ENCODE measurements at places on chromosomes 16 and 17.
A peak's percentile ranks its signal among the peaks of the same experiment; 100 is the strongest.

- DNase-seq, result no peak
These were observed 5.2 kb downstream of the RPH3AL start for GRCh38 chr17:347309-347899.

DNA sequence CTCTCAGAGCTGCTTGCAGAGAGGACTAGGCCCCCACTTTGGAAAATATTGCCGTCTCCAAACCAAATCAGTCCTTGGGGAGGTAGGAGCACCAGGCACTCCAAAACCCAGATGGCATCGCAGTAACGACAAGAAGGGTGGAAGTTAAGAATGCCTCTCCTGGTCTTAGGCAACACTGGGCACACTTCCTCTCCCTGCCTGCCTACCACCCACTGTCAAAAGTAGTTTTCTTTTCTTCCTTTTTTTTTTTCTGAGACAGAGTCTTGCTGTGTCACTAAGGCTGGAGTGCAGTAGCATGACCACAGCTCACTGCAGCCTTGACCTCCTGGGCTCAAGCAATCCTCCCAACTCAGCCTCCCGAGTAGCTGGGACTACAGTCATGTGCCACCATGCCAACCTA, 47.2 kb downstream of the SRL start:
- no peak for DNase-seq

DNA sequence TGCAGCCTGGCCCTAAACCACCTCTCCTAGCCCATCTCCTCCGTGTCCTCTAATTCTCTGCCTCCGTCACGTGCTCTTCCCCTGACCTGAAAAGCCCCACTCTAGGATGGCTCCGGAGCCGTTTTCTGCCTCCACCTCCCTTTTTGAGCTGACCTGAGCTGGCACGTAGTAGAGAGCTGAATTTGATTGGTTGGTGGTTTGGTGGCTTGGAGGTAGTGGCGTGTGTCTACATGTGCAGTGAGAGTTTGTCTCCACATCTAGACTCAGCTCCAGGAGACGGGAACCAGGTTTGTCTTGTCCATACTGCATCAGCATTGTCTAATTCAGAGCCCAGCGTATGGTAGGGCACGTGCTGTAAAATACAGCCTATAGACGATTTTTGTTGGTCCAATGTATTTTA, 3.0 kb downstream of the SBK1 start:
- no peak for DNase-seq

DNA sequence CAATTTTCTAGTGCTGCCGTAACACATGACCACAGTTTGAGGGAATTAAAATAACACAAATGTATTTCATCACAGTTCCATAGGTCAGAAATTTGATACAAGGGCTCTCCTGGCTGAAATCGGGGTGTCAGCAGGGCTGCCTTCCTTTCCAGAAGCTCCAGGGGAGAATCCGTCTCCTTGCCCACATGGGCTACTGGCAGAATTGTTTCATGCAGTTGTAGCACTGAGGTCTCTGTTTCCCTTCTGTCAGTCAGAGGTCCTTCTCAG, 20.5 kb downstream of the EIF4A3 start:
- no peak for DNase-seq

DNA sequence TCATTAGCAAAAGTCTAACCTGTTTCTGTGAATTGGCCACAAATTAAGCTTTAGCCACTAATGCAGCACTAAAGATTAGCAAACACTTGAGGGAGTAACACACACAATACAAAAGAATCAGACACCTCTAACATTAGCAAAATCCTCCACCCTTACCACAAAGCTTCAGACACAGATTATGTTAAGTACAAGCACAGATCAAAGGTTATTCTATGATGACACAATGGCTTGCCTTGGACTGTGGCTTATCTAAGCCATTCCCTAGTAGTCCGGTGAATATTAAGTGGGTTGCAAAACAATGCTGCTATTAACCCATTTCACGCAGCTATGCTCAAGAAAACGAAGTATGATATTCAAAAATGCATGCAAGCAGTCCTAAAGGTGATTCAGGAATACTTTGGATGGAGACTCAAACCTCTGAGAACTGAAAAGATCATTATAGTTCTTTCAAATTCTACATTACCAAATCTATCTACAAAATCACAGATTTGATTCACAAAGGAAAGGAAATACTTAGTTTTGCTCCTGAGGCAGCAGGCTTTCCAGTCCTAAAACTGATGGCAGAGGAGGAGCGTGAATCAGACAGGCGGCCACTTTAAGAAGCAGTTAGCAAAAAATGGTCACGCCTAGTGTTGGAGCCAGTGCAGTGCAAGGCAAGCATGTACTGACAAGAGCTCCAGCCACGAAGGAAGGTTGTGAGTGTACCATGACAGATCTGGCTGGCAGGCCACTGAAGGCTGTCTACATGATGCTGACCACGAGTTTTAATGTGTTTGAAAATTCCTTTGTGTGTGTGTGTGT, 67.2 kb downstream of the PARN start:
- DNase-seq, result no peak

GRCh38 chr17:39611401-39612112, 3.8 kb upstream of the NEUROD2 start:
- no peak for DNase-seq

GRCh38 chr16:9151074-9151473, 59.6 kb downstream of the HAPSTR1 start:
- no peak for DNase-seq

- DNase-seq, result no peak
These were observed 11.3 kb upstream of the RASD1 start for GRCh38 chr17:17507465-17508011.

GRCh38 chr17:4186357-4186881, 43.4 kb downstream of the CYB5D2 start:
- no peak for DNase-seq

GRCh38 chr17:7841915-7842379, 7.9 kb downstream of the KDM6B start:
- peak; percentile 87 for DNase-seq

DNA sequence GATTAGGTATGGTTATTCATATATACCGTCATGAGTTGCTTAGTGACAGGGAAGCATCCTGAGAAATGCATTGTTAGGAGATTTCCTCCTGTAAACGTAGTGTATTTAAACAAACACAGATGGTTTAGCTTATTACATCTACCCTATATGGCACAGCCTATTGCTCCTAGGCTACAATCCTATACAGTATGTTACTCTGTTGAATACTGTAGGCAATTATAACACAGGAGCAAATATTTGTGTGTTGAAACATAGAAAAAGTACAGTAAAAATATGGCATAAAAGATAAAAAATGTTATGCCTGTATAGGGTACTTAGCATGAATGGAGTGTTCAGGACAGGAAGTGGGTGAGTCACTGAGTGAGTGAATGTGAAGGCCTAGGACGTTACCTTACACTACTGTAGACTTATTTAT, 157.7 kb downstream of the CDH11 start:
- no peak for DNase-seq

DNA sequence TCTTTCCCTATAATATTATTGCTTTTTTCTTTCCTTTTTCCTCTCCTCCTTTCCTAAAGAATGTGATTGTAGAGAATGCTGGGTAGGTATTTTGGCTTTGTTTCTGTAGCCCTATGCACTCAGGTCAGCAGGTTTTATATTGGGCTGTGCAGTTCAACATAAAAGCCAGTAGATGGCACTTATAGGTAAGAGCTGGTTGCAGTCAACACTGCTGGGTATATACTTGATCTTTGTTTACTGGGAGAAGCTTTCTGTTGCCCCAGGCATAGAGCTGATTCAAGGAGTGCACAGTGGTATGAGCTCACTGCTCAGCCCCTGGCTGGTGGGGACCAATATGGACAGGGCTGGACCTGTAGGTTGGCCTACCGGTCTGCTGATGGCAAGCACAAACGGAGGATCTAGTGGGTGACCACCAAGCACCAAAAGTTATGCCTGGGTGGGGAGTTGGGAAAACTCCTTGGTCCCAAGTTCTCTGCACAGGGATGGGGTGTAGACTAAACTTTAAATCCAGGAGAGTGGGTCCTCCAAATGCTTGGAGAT, 378.9 kb downstream of the PMP22 start:
- no peak for DNase-seq

GRCh38 chr16:79347277-79347676, 253.3 kb downstream of the MAF start:
- DNase-seq, result no peak

- peak; percentile 73 for DNase-seq
These were observed 22.4 kb upstream of the EIF1 start for GRCh38 chr17:41666237-41666641.

GRCh38 chr17:45149037-45149668, 878 bp downstream of the HEXIM1 start:
- DNase-seq, result peak; percentile 75

GRCh38 chr16:77353587-77354263, 81.1 kb downstream of the ADAMTS18 start:
- DNase-seq, result no peak

GRCh38 chr17:81866440-81867169, 4.5 kb downstream of the ARHGDIA start:
- DNase-seq, result no peak

DNA sequence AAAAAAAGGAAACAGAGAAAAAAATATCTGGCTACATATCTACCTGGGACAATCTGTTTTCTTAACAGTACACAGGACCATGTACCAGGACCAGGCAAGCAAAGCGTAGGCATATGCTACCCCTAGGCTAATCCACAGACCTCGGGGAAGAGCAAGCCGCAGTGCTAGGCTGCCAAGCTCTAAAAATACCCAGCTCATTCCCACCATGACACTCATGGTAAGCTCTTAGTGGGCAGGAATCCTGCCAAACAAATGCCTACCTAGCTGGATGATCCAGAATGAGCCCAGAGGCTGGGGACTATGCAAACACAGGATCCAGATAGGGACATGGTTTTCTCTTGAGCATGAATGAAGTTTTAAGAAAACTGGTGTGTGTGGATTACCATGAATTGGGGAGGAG, 95.6 kb downstream of the GRIN2A start:
- no peak for DNase-seq

DNA sequence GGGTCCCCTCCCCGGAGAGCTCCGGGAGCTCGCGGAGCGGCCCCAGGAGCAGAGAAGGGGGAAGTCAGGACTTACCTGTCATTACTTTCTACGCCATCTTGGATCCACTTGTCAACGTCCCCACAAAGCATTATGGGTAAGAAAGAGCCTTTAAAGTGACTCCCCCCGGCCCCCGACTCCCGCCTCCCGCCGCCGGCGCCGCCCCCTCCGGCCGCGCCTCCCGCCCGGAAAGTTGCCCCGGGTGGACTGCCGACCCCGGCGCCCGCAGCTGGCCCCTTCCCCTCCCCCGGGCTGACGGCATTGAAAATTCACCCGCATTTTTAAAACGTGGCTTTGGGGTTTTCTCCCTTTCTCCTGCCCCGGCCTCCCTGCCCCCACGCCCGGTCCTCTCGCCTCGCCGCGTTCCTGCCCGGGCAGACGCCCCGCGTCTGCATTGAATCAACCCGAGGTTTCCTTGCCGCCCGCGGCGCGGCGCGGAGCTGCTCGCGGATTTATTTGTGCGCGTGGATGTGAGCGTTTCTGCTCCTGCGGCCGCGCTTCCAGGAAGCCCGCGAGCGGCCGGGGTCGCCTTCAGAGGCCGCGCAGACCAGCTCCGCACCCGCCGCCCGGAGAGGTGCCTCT, at the start of gene HELZ:
TSS of gene HELZ (minus strand) at position 124 of the 621 bp plus-strand sequence. CDS start 26,392 bp downstream, outside the sequence.
- peak; percentile 72 for DNase-seq

DNA sequence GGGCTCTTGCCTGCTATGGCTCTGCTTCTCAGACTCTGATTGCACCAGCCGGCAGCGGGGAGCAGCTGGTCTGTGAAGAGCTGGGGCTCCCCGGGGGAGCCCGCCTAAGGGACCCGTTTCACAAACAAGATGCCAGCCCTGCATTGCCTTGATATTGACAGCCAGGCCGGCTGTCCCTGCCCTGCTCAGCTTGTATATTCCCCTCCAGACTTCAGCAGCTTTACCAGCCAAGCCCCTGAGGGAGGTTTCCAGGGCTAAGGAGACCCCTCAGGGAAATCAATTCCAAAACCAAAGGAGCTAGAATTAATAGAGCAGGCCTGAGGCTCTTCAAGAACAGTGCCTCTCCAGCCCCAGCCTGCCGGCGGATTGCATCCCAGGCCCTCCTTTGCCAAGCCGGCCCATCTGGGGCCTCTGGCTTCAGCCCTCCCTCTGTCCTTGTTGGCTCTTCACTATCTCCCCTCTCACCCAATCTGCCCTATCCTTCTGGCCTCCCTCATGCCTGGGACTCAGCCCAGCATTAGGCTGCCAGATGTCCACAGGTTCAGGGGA, 5.7 kb downstream of the CALB2 start:
- no peak for DNase-seq

DNA sequence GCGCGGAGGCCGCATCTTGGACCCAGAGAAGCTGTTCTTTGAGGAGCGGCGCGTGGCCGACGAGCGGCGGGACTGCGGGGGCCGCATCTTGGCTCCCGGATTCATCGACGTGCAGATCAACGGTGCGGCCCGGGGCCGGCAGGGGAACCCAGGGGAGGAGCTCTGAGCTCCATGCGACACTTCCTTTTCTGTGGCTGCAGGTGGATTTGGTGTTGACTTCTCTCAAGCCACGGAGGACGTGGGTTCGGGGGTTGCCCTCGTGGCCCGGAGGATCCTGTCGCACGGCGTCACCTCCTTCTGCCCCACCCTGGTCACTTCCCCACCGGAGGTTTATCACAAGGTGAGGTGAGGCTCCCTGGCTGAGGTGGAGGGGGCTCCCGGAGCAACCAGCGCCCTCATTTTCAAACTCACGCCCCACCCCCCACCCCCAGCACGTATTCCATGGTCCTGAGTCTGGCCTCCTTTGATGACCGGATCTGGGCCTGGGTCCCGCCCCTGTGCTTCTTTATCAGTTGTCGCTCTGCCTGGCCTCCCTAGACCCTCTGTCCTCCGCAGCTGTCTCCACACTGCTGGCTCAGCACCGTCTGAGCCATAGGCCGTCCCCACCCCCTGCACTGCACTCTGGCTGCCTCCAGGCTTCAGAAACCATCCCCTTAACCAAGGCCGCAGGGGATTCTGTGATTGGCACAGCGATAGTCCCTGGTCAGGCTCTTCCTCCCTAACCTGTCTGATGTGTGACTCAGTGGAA, 787 bp downstream of the AMDHD2 start:
- DNase-seq, result peak; percentile 40

DNA sequence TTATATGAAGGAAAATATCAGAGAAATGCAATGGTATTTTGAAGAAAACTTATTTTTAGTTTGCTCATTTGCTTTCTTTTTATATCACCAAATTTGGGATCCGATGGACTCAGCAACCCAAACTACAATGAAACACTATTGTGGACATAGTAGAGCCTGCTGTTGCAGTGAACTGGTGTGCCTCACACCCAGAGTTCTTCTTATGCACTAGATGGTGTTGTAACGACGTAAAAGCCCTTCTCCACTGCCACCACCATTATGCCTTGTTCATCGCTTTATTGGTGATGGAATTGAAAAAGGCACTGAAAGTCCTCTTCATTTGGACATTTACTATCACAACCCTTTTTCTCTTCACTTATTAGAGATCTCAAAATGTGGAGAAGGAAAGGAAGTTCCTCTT, 381.3 kb downstream of the CDH8 start:
- DNase-seq, result no peak

GRCh38 chr16:28554634-28555423, 1.1 kb downstream of the SGF29 start:
- no peak for DNase-seq

All from stimulated activated naive CD4-positive, alpha-beta T cell treated with Interleukin-2 at 50 U/mL for 16 hours (primary cell).